ENCODE measurements at places on chromosomes 2 and 18.

DNA sequence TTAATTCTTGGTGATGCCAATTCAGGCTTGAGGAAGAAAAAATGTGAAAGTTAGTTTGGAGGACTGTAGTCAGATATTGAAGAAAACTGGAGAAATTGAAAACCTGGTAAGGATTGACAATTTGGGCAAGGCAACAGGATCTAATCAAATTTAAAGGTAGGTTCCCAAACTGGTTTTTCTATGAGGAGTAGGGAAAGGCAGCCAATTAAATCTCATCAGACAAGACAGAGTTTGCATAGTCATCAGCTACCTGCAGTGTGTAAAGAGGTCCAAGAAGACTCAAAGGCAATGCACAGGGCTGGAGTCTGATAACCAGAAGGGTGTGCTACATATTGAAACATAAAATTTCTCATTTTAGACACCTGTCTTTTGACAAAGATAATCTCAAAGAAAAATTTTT is 16.0 kb upstream of the CAB39 start:
- DNase-seq: no peak

GRCh38 chr2:157413326-157414035 is 30.4 kb downstream of the CYTIP start:
- no peak for DNase-seq

- DNase-seq: no peak
Measured at GRCh38 chr2:157087373-157088002, 170.0 kb upstream of the GALNT5 start.

GRCh38 chr2:127102521-127103242 is 4.3 kb downstream of the BIN1 start:
- no peak for DNase-seq

DNA sequence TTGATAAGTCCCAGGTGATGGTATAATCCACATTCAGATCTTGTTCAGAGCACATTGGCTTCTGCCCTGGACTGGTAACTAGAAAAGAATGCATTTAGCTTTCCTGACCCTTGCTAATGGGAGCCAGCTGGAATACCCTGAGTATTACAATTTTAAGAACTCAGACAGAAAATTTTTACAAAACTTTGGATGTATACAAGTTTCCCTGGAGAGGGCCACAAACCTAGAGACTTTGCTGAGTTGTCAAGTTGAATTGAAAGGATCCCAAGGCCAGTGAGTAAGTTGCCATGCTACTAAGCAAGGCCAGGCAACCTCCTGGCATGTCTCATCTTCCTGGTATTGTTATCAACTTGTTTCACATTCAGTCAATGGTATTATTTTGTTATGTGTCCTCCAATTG is 20.0 kb upstream of the NABP1 start:
- no peak for DNase-seq

- DNase-seq: no peak
Measured at GRCh38 chr2:223203971-223204929, 152.3 kb downstream of the KCNE4 start.

DNA sequence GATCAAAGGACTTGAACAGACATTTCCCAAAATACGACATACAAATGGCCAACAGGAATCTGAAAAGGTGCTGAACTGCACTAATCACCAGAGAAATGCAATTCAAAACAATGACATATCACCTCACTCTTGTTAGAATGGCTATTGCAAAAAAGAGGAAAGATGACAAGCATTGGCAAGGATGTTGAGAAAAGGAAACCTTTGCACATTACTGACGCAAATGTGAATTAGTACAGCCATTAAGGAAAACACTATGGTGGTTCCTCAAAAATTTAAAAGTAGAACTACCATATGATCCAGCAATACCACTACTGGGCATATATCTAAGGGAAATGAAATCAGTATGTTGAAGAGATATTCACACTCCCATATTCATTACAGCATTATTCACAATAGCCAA is 57.7 kb upstream of the ASPRV1 start:
- no peak for DNase-seq

Data from esophagus squamous epithelium (tissue), 5 donors.